ENCODE measurements at places on chromosomes 11 and 22. TPM values are rescaled to one million over a fixed set of nuclear protein-coding genes. Genes with fewer than 3 reads are reported as not detected.

DNA sequence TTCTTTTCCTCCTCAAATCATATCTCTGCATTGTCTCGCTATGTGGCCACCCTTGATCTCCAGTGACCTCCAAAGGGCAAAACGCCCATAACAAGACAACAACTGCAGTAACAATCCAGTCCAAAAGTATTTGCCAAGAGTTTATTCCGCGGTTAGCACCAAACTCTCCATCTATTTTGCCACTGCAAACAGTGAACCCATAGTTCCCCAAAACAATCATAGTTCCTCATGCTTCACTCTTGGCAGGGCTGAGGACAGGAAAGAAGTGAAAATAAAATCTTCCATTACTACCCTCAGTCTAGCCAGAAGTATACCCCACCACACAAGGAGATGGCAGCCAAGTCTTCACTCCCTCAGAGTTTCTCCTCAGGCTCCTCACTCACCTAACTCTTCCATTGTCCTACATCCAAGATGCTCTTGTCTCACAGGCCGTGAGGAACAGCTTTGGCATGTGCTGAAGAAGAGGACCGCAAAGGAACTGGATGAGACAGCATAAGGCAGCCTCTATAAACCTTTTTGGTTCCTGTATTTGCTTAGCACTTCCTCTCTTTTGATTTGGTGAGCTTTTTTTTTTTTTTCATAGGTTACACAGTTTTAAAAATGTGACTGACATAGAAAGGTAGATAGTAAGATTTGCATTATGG is at the start of gene LPXN:
Gene LPXN (minus strand): TSS at position 480 of the 644 bp plus-strand sequence. CDS start 84 bp downstream, at position 396.
- H3K27me3 ChIP-seq = no peaks in the 10 kb centered on the region
- no peaks in the 10 kb centered on the region for H3K36me3 ChIP-seq
- H3K4me1 ChIP-seq = peaks cover 50% of the 10 kb centered on the region
- no peak within 1 kb of the TSS for H3K4me3 ChIP-seq

The GDPD4 gene
- not detected for total RNA-seq

The OR4D11 gene
- not detected for total RNA-seq

The KCNJ11 gene
- not detected for total RNA-seq

DNA sequence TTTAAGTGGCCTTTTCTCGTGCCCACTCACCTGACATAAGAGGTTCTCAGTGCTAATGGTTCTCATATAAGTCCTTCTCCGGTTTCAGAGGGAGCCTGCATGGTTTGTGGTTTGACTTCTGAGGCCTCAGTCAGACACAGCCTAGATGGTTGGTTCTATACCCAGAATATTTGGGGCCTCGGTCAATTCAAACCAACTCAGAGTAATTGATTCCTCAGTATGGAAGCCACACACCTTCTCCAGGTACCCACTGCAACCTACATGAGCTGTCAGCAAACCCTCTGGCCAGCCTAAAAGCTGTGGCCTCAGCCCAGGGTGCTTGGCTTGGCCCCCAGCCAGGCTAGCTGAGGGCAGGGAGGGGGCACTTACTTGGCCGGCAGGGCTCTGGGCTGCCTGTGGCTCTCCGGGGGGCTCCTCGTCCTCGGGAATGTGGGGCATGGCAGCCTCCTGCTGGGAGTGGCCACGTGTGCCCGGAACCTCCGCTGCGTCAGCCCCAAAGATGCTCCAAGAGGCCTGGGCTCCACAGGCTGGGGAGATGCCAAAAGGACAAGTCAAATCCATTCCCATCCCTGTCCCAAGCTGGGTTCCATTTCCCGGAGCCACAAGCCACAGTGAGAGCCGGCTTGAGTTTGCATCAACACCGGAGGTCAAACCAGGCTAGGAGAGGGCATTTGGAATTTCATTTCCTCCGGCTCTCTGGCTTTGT is 41.7 kb downstream of the IRAG1 start:
- H3K4me1 ChIP-seq = no peaks in the 10 kb centered on the region
- no peaks in the 10 kb centered on the region for H3K36me3 ChIP-seq
- H3K27ac ChIP-seq = no peak overlapping the region
- H3K4me3 ChIP-seq = no peak overlapping the region
- H3K27me3 ChIP-seq = no peaks in the 10 kb centered on the region
- no peak for DNase-seq

DNA sequence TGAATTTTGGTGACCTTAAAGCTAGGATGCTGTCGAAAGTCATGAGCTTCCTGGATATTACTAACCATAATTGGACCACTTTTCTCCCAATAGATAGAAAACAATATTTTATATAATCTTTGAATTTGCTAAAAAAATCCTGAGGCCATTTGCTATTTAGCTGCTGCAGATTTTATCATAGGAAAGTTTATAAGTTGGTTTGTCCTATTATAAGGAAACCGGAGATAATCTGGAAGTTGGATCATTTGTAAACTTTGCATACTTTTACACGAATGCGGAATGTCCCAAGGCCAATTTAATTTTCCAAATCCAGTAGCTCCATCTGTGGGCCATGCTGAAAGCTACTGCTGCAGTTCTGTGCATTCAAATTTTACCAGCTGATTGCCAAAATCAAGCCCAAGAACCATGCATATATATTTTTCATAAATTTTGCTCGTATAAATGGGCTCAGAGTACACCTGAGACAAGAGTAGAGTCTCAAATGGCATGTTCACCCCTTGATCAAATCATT is 378.3 kb downstream of the FAM181B start:
- no peaks in the 10 kb centered on the region for H3K27me3 ChIP-seq
- H3K36me3 ChIP-seq = no peaks in the 10 kb centered on the region
- no peak for DNase-seq
- no peak overlapping the region for H3K27ac ChIP-seq
- H3K4me1 ChIP-seq = no peaks in the 10 kb centered on the region

DNA sequence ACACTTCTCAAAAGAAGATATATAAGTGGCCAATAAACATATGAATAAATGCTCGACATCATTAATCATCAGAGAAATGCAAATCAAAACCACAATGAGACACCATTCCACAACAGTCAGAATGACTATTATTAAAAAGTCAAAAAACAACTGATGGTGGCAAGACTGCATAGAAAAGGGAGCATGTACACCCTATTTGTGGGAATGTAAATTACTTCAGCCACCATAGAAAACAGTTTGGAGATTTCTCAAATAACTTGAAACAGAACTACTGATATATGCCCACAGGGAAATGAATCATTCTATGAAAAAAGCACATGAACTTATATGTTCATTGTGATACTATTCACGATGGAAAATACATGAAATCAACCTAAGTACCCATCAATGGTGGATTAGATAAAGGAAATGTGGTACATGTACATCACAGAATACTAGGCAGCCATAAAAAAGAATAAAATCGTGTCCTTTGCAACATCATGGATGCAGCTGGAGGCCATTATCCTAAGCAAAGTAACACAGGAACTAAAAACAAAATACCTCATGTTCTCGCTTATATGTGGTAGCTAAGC is 42.4 kb downstream of the GLYATL2 start:
- H3K27ac ChIP-seq = no peak overlapping the region
- no peaks in the 10 kb centered on the region for H3K4me1 ChIP-seq
- no peak overlapping the region for H3K4me3 ChIP-seq
- DNase-seq = no peak
- H3K36me3 ChIP-seq = no peaks in the 10 kb centered on the region

The DEFB131B gene
- total RNA-seq = not detected

DNA sequence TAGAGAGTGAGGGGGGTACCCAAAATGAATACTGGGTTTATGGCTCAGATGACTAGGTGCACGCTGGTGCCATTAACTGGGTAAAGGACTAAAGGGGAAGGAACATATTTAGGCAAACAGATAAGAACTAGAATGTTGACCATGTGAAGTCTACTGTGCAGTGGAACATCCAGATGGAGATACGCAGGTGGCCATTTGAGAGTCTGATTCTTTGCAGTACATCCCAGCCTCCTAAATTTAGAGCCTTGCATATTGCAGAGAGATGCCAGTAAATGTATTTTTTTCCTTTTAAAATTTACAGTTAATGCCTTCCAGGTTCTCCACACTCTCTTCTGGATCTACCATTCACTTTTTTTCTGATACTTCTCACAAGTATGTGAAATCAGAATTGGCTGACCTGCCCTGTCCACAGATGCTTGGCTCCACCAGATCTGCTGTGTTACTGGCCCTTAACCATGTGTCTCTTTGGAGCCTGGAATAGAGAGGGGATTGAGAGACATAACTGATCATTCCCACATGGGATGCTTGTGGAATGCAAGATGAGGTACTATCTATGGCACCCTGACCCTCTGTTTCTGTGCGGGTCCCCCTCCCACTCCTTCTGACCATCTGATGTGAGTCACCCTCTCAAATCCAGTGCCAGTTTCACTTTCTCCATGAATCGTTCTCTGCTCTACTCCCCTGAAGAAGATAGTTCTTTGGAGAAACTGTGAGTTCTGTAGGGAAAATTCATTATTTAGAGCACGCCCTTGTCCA is 77.0 kb upstream of the NCAM1 start:
- H3K27me3 ChIP-seq = no peaks in the 10 kb centered on the region
- no peaks in the 10 kb centered on the region for H3K36me3 ChIP-seq
- no peaks in the 10 kb centered on the region for H3K4me1 ChIP-seq
- DNase-seq = no peak

The TOP3B gene
- total RNA-seq = 56.5 TPM

GRCh38 chr11:64268893-64269539 is 15.4 kb downstream of the BAD start:
- H3K27me3 ChIP-seq = no peaks in the 10 kb centered on the region
- H3K36me3 ChIP-seq = peaks cover 13% of the 10 kb centered on the region
- no peak for DNase-seq
- H3K4me3 ChIP-seq = peak overlapping the region; percentile 34
- peak overlapping the region; percentile 76 for H3K27ac ChIP-seq
- H3K4me1 ChIP-seq = peaks cover 38% of the 10 kb centered on the region

DNA sequence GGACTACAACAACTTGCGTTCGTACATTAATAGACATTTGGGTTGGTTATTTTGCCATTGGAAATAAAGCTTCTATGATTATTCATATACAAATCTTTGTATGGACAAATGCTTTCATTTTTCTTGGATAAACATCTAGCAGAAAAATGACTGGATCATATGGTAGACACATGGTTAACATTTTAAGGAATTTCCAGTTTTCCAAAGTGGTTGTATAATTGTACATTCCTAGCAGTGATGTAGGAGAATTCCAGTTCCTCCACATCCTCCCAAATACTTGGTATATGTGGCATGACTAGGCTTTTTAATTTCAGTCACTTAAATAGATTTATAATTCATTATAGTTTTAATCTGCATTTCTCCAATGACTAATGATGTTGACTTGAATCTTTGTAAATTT is 246.2 kb upstream of the NCAM1 start:
- no peak overlapping the region for H3K4me3 ChIP-seq
- no peaks in the 10 kb centered on the region for H3K27me3 ChIP-seq
- no peak for DNase-seq
- no peak overlapping the region for H3K27ac ChIP-seq
- H3K4me1 ChIP-seq = no peaks in the 10 kb centered on the region

GRCh38 chr22:35615156-35615555 is 2.0 kb downstream of the MB start:
- H3K36me3 ChIP-seq = no peaks in the 10 kb centered on the region
- peaks cover 15% of the 10 kb centered on the region for H3K27me3 ChIP-seq
- no peak overlapping the region for H3K4me3 ChIP-seq
- no peaks in the 10 kb centered on the region for H3K4me1 ChIP-seq
- no peak for DNase-seq
- H3K27ac ChIP-seq = no peak overlapping the region

The GSTT2B gene
- 4.0 TPM for total RNA-seq

The GLB1L3 gene
- total RNA-seq = not detected

DNA sequence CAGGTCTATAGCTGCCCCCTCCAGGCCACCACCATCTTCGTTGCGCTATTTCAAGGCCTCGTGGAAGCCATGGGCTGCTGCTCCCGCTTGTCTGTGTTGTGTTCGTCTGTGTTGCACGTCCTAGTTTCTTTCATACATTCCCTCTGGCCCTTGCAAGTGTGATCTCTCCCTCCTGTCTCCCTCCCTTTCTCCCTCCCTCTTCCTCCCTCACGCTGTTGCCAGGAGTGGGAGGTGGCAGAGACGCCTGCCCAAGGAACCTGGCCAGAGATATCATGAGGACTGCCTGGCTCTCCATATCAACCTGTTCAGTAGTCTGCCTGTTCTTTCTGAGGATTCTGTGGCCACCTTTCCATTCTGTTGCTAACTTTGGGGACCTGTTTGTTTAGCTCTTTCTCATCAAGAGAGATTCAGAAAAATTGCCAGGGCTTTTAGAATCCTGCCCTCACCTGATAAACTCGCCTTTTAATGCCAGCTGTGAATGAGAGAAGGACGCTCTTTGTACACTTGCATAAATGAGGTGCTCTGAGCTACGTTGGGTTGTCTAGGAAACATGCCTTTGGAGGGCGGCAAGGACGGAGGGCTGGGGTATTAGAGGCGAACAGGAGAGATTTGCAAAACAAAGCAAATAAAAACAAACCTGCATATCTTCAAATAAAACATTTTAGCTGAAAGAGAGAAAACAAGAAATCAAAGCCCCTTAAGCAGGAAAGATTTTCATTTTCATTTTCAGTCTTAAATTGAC is 185.2 kb downstream of the TBC1D22A start:
- no peak overlapping the region for H3K27ac ChIP-seq
- peaks cover 4% of the 10 kb centered on the region for H3K4me1 ChIP-seq
- no peak overlapping the region for H3K4me3 ChIP-seq
- H3K36me3 ChIP-seq = no peaks in the 10 kb centered on the region
- H3K27me3 ChIP-seq = no peaks in the 10 kb centered on the region

The CRYBB3 gene
- total RNA-seq = 1.7 TPM

The MMP10 gene
- total RNA-seq = 15.0 TPM

The KREMEN1 gene
- 0.99 TPM for total RNA-seq

DNA sequence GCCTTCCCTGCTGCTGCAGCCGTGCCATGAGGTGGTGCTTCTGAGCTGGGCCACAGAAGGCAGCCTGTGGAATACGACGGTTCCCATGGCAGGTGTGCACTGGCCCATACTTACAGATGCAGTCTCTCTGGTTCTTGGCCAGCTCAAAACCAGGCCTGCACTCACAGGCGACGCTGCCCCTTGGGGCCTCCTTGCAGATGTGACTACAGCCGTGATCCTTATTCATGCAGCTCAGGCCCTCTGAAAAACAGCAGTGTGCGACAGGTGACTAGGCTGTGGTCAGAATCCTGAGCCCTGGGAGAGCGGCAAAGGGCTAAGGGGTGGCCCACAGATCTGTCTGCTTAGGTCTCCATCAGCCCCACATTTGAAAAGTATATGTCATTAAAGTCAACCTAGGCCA is 22.1 kb downstream of the SCUBE2 start:
- no peaks in the 10 kb centered on the region for H3K27me3 ChIP-seq
- H3K4me3 ChIP-seq = no peak overlapping the region
- H3K27ac ChIP-seq = no peak overlapping the region

DNA sequence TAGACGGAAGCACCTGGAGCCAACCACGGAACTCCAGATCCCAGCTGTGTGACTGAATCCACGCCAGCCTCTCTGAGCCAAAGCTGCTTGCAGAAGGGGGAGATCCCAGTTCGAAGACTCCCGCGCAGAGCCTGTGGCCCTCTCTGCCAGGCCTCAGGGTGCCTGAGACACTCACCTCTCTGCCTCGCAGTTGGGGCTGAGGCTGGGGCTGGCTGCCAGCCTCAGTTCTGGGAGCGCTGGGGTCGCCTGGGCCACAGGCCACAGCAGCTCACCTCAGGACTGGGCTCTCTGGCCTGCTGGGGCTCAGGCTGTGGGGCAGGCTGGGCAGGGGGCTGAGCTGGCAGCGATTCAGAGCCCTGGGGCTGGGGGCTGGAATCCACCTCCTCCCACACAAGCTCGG is 8.2 kb upstream of the IGF2 start:
- H3K36me3 ChIP-seq = no peaks in the 10 kb centered on the region
- H3K4me3 ChIP-seq = no peak overlapping the region
- H3K27ac ChIP-seq = no peak overlapping the region
- no peaks in the 10 kb centered on the region for H3K4me1 ChIP-seq
- DNase-seq = no peak

All from endothelial cell of umbilical vein (primary cell).